ENCODE measurements at places on chromosomes 6 and 20.

DNA sequence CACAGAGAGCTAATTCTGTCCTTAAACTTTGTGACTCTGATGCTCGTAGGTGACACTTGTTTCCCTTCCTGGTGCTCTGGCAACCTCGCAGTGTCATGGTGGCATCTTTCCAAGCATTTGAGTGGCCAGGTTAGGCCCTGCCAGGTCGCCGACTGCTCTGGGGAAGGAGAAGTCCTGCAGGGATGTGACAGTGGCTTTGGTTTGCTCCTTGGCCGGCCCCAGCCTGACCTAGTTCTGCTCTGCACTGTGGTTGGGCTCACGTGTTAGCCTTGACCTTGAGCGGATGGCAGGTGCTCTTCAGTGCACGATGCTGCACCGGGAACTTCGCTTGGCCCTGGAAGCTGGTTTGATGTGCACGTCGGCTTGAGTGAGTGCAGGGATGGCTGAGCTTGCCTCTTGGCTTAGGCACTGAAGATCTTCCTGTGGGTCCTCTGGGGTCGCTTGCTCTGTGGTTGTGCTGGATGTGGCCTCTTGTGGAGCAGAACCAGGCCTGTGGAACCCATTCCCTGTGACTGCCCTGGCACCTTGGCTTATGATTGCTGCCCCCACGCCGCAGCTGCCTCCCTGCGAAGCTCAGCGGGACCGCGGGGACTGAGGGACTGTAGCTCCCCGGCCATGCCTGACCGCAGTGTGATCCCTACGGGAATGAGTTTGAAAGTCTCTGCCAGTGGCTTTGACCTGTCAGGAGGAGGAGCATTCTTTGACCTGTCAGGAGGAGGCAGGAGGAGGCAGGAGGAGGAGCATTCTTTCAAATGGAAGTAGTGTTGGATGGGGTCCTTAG is 8.7 kb downstream of the OSBPL2 start:
- H3K36me3 ChIP-seq: no peaks in the 10 kb centered on the region

DNA sequence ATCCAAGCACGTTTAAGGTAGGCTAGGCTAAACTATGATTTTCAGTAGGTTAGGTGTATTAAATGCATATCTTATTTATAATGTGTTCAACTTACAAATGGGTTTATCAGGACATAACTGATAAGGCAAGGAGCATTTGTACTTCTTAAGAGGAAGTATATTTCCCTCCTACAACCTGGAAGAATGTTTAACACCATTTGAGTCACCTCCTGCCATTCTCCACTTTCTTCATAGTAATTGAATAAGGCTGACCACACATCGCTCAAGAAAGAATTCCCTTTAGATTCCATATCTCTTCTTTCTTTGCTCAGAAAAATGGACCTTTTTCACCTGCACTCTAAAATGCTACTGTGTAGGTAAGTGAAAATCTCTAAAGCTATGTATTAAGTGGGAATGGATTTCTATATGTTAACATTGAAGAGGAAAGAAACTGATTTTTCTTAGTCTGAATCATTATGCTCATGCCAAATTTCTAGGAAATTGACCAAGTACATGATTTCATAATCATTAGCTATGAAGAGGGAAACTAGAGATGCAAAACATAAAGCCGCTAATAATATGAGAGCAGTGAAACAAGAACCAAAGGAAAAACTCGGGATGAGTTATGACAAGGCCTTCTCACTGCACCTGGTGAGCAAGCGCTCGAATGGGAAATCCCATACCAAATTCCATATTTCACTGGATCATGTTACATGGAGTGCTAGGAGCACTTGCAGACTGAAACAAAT is 210.4 kb downstream of the ALDH8A1 start:
- H3K27me3 ChIP-seq: no peaks in the 10 kb centered on the region
- H3K4me3 ChIP-seq: no peak overlapping the region
- no peak overlapping the region for H3K27ac ChIP-seq
- no peak for DNase-seq

DNA sequence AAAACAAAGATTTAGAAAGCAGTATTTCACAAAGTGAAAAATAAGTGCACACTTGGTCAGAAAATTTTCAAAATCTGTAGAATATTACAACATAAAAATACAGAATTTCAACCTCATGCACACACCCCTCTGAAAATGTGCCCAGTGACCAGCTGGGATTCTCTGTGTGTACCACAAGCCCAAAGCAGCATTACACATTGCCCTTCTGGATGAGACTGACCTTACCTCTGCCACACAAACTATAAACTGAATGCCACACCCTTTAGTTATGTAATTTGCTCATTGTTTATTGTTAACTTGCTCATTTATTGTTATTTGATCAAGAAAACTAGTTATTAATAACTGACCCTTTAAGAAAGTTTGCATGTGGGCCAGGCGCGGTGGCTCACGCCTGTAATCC is 303.0 kb downstream of the FOXC1 start:
- H3K36me3 ChIP-seq: no peaks in the 10 kb centered on the region
- no peak overlapping the region for H3K4me3 ChIP-seq
- no peak for DNase-seq
- H3K27me3 ChIP-seq: no peaks in the 10 kb centered on the region

GRCh38 chr6:116424001-116424400 is 37.2 kb upstream of the CALHM6 start:
- H3K27ac ChIP-seq: no peak overlapping the region
- no peak for DNase-seq
- no peak overlapping the region for H3K4me3 ChIP-seq
- peaks cover 5% of the 10 kb centered on the region for H3K4me1 ChIP-seq

- H3K27me3 ChIP-seq: no peaks in the 10 kb centered on the region
- no peak overlapping the region for H3K4me3 ChIP-seq
Observed at GRCh38 chr6:149680503-149680902, 32.0 kb upstream of the KATNA1 start.

DNA sequence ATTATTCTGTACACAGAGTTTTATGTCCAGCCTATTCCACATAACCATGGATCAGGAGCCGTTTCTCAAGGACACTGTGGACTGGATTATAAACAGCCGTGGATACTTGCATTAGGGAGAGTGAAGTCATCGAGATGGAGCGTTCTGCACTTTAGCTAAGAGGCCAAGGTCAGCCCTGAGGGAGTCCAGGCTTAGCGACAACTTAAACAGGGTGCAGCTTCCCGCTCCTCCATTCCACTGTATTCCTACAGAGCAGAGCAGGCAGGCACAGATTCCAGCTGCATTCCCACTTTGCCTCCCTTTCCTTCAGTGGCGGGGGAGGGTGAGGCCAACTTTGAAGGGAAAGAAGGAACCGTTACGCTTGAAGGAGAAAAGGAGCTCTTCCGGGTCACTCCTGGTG is 59.5 kb downstream of the RAMACL start:
- H3K4me3 ChIP-seq: no peak overlapping the region
- H3K27ac ChIP-seq: no peak overlapping the region
- no peaks in the 10 kb centered on the region for H3K4me1 ChIP-seq
- no peaks in the 10 kb centered on the region for H3K27me3 ChIP-seq
- H3K36me3 ChIP-seq: peaks cover 22% of the 10 kb centered on the region
- DNase-seq: no peak

GRCh38 chr6:4295783-4296155 is 160.4 kb upstream of the ECI2 start:
- no peak overlapping the region for H3K27ac ChIP-seq
- no peak overlapping the region for H3K4me3 ChIP-seq
- no peak for DNase-seq
- H3K4me1 ChIP-seq: peaks cover 17% of the 10 kb centered on the region
- peaks cover 2% of the 10 kb centered on the region for H3K27me3 ChIP-seq
- H3K36me3 ChIP-seq: no peaks in the 10 kb centered on the region

DNA sequence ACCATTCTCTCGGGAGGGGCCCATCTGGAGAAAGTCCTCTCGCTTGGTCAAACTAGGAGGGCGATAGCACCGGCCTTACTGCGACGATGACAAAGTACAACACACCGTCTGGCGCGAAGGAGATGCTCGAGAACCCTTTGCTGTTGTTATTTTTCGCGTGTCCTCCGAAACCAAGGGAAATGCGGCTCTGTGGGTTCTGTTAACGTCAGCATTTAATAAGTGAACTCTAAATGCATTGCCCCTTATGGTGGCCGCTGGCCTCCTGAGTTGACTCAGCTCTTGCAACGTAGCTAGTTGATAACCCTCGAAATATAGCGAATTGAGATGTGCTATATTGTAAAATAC is 577 bp upstream of the SCAND1 start:
- H3K4me1 ChIP-seq: peaks cover 33% of the 10 kb centered on the region
- H3K36me3 ChIP-seq: no peaks in the 10 kb centered on the region
- no peaks in the 10 kb centered on the region for H3K27me3 ChIP-seq
- peak overlapping the region; percentile 99 for H3K27ac ChIP-seq
- no peak for DNase-seq

GRCh38 chr20:24765316-24766142 is 183.5 kb upstream of the CST7 start:
- DNase-seq: peak; percentile 60
- H3K27ac ChIP-seq: no peak overlapping the region
- H3K27me3 ChIP-seq: peaks cover 14% of the 10 kb centered on the region
- no peak overlapping the region for H3K4me3 ChIP-seq

GRCh38 chr6:145238787-145239186 is 496.5 kb downstream of the EPM2A start:
- H3K4me3 ChIP-seq: no peak overlapping the region
- H3K27ac ChIP-seq: no peak overlapping the region
- no peaks in the 10 kb centered on the region for H3K36me3 ChIP-seq
- H3K27me3 ChIP-seq: no peaks in the 10 kb centered on the region
- DNase-seq: no peak

DNA sequence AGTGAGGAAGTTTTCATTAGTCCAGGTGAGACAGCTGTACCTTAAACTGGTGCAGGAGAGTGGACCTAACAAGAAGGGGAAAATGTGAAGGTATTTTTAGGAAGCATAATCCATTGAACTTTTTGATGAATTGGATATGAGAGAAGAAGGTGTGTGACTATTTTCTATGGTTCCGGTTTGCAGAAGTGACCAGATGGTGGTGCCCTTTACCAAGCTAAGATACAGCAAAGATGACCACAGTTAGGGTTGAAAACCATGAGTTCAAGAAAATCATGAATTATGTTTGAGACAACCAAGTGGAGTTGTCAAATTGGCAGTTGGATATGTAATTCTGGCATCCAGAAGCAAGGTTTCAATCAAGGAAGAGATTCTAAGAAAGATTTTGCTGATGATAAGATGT is 61.9 kb upstream of the NRSN1 start:
- no peaks in the 10 kb centered on the region for H3K27me3 ChIP-seq
- H3K4me1 ChIP-seq: no peaks in the 10 kb centered on the region
- no peak overlapping the region for H3K4me3 ChIP-seq
- no peak overlapping the region for H3K27ac ChIP-seq
- H3K36me3 ChIP-seq: no peaks in the 10 kb centered on the region
- DNase-seq: no peak

DNA sequence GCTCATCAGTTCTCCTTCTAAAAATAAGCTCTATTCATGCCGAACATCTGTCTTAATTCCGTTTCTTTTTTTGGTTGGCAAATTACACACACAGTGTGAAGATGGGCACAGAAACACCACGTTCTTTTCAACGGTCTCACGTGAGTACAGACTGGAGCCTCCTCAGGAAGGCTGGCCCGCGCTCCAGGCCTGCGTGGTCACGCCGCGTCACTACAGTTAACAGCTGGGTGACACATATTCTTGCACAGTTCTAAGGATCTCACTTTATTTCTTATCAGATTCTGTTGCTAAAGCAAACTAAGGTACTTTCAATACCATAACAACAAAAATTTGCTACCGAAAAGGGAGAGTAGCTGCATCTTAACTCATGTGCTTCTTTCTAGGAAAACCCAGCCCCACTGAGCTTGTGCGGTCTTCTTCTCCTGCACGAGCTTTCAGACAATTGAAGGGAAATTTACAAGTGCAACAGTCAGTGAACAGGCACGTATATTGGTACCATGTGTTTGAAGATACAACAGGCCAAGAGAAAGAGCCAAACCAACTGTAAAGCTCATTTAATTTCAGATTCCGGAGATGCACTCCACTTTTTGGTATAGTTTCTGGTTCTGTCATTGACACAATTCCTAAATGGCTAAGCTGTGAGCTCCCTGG is 55.6 kb upstream of the MPC1 start:
- no peak overlapping the region for H3K27ac ChIP-seq
- peaks cover 12% of the 10 kb centered on the region for H3K4me1 ChIP-seq
- no peak overlapping the region for H3K4me3 ChIP-seq
- DNase-seq: no peak
- no peaks in the 10 kb centered on the region for H3K27me3 ChIP-seq

DNA sequence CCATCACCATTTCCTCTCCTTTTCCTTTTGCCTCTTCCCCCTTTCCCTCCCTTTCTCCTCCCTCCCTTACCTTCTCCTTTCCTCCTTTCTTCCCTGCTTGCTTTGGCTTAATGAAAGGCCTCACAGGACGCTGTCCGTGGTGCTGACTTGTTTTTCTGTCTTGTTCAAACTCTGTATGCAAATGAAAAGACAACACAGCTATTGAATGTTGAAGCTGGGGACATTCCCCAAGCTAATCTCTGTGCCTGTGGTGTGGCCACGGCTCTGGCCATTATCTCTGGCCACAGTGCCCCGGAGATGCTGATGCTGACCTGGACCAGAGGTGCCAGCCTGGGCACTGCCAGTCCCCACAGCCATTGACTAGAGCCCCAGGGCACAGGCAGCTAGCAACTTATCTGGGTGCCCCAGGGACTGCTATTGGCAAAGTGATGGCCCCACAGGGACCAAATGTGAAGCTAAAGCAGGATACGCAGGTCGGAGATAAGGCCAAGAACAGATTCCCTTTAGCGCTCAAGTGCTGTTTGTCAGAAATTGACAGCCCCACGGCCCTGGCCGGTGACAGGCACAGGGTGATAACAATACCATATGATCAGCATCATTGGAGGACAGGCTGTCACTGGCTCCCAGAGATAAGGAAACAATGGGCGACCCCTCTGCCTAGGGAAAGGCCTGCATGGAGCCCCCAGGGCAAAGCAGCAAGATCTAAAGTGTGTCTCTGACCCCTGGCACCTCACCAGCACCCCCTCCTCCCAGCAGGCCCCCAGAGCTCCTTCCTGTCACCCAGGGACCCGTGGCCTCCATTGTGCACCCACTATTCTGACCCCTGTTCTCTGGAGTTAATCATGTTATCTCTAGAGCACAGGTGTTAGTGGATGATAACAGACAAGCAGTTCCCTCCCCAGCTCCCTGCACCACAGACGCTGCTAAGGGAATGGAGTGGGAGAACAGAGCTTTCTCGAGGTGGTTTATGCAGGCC is 31.6 kb upstream of the SLC32A1 start:
- H3K36me3 ChIP-seq: no peaks in the 10 kb centered on the region
- no peak overlapping the region for H3K4me3 ChIP-seq
- peaks cover 26% of the 10 kb centered on the region for H3K27me3 ChIP-seq
- H3K4me1 ChIP-seq: no peaks in the 10 kb centered on the region
- DNase-seq: no peak
- H3K27ac ChIP-seq: no peak overlapping the region

GRCh38 chr6:91534614-91535013 is 947.7 kb upstream of the MAP3K7 start:
- no peak overlapping the region for H3K27ac ChIP-seq
- H3K4me1 ChIP-seq: no peaks in the 10 kb centered on the region
- H3K27me3 ChIP-seq: no peaks in the 10 kb centered on the region
